ENCODE measurements at places on chromosomes 1 and 21.

DNA sequence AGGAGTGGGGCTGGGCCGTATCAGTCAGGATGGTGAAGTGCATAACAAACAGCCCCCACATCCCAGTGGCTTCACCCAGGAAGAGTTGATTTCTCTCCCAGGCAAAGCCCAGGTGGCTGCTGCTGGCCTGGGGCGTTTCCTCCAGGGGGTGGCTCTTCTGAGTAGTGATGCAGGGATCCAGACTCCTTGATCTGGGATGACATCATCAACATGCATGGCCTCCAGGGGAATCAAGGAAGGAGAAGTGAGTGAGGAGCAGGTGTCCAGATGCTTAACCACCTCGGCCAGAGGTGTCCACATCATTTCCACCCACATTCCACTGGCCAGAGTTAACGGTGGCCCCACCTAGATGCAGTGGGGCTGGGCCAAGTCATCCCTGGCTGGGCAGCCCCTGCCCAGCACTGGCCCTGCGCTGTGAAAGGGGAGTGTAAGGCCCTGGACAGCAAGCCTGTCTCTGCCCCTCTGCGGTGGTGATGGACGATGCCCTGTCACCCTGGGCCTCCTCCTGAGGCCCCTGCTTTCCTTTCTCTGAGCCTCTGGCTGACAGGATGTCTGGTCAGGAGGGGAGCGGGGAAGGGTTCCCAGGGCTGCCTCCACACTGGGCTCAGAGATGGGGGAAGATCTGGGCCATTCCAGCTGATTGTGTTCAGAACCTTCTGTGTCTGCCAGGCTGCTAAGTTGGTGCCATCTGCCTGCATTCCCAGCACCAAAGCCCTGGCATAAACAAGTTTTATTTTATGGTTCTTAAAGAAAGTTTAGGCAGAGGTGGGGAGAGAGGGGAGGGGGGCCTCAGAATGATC lies 598.2 kb downstream of the MATN1 start:
- DNase-seq: no peak

DNA sequence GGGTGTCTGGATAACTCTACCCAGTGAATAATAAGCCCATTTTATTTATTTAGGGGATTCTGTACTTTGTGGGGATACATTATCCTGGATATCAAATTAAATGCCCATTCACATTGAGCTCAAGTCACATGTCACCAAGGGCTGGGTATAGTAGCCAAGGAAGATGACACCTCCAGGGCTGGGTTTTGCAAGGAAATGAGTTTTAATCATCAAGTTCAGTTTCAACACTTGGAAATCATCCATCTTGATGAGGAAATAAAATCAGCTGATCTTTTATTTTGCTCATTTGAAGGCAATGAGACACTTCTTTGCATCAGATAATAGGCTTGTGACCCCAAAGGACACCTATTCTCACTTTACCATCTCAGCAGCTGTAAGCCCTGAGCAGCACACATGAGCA lies 80.0 kb upstream of the TNR start:
- DNase-seq: no peak

DNA sequence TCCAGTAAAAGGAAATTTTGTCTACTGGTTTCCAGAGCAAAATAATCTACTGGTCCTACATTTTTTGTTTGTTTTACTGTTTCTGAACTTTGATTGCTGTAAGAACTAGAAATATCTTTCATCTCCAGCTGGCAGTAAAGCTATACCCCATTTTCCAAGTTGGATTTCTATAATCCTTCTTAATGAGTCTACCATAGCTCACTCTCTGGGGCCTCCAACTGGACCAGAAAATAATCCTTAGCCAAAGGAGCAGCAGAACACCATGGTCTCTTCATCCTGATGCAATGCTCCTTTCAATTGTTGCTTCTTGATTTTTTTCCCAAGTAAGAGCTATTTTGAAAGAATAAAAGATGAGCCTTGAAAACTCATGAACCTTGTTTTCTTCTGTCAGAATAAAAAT lies 110.0 kb upstream of the COL11A1 start:
- no peak for DNase-seq

DNA sequence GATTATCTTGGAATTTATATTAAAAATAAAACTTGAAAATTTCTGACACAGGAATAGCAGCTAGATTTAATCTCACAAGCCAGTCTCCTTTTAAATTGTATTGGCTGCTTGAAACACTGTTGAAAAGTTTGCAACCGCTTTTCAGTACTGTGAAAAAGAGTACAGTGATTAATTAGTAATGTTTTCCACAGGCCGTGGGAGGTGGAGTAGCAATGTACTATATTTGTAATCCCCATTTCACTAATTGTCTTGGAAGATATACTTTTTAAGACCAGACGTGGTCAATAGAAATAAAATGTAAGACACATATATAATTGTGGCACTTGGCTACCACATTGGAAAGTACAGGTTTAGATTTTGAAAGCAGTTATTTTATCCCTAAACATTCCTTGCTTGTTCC lies 40.8 kb upstream of the MYOCOS start:
- DNase-seq: no peak

GRCh38 chr1:206682111-206682510 lies 2.6 kb upstream of the MAPKAPK2 start:
- no peak for DNase-seq

- DNase-seq: no peak
These were observed 3.4 kb downstream of the LACTBL1 start for GRCh38 chr1:22969304-22969709.

DNA sequence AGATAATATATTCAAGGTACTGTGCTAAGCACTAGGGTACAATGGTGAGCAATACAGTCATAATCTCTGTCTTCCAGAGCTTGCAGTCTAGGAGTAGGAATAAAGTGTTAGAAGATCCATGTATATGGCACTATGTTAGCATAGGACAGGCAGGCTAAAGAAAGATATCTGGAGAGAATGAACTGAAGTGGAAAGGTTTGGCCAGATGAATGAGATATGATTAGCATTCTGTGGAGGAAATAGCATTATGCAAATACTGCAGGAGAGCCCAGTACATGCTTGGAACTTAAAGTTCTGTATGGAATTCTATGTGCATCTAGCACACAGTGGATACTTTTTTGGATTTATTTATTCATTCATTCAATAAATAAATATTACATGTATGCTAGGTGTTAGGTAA lies 4.7 kb downstream of the C8A start:
- no peak for DNase-seq

DNA sequence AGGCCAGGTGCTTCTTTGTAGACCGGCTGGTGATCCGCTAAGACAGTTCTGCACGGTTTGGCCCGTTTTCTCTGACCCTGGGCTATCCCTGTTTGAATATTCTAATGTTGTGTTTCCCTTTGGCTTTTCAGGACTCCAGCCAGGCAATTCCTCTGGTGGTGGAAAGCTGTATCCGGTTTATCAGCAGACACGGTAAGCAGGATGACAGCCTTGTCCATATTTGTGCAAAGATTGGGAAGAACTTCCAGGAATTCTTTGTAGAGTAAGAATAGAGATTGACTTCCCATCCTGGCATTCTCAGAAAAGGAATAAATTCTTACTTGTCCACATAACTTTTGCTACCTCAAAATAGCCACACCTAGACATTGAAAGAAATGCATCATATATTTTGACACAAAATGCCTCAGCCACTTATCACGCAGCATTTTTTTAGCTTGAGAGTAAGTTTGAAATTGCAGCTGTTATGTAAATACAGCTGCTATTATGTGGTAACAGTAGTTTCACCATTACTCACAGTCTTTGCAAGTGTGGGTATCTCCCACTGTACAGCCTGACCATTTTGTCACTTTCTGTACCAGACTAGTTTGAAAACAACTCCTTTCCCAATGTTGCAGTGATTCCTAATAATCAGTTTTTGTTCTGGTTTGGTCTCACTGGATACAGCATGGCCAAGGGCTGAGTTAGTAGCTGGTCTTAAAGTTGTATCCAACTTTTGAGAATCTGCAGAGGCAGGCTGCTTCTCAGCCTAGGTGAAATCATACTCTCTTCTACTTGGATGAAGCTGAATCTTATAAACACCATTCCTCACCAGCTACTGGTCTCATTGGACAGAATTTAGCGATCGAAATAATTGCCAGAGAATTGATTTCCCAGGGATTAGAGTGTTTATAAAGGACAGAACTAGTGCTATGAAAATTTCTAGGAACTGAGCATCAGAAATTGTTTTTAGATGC lies 40.0 kb upstream of the IKBKE start:
- DNase-seq: no peak
